Chondrocyte (in vitro differentiated cells): ENCODE measurements at places on chromosomes 3 and 15. TPM values are rescaled to one million over a fixed set of nuclear protein-coding genes. Genes with fewer than 3 reads are reported as not detected.
A peak's percentile ranks its signal among the peaks of the same experiment; 100 is the strongest.

UROC1 gene
- 0.15 TPM in 1 of 3 replicates, not detected in the others for total RNA-seq

CPNE9 gene
- total RNA-seq, result not detected in 3 replicates

RPL4 gene
- total RNA-seq, result 1,774 to 1,912 TPM (median 1,787 TPM) in 3 replicates

DNA sequence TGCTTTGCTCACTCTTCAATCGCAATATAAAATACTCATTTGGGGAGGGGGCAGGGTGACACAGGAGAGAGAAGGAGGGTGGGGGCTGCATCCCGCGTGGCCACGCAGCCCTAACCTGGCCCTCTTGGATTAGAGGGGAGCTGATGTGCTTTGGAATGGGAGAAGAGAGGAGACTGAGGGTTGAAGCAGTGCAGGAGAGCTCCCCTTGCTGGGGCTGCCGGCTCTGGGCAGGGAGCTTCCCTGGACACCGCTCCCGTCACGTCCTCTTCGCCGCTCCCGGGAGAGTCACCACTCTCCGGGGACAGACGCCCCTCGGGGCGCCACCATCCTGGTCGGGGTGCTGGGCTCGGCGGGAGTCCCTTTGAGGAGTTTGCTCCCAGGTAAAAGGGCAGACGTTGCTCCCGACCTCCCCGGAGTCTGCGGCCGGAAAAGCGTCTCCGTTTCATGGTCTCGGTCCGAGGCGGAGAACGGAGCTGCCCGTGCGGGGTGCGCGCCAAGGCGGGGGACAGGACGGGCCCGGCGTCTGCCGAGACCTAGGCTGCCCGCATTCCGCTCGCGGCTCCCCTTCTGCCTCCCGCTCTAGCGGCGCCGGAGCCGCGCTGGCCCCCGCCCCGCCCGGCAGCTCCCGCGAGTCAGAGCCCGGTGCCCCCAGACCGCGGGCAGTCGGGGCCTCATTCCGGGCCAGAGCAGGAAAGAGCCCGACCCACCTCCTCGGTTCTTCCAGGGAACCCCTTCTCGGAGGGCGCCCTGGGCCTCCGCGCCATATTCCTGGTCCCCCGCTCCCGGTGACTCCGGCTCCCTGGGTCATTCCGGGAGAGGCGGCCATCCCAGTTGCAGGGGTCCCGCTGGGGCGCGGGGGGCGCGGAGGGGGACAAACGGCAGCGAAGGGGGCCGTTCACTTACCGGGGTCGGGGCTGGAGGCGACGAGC, 603 bp downstream of the SLC7A14 start:
- H3K36me3 ChIP-seq, result no peaks in the 10 kb centered on the region
- peaks cover 39% of the 10 kb centered on the region for H3K27me3 ChIP-seq
- H3K27ac ChIP-seq, result no peak overlapping the region
- peaks cover 8% of the 10 kb centered on the region for H3K4me1 ChIP-seq
- no peak for DNase-seq

ETV5 gene
- 20.9 to 23.1 TPM (median 22.9 TPM) in 3 replicates for total RNA-seq

GRCh38 chr3:115228266-115228665, 81.2 kb upstream of the ZBTB20 start:
- no peak overlapping the region for H3K27ac ChIP-seq
- no peaks in the 10 kb centered on the region for H3K36me3 ChIP-seq
- no peak overlapping the region for H3K4me3 ChIP-seq
- peaks cover 12% of the 10 kb centered on the region for H3K4me1 ChIP-seq
- H3K27me3 ChIP-seq, result no peaks in the 10 kb centered on the region

DNA sequence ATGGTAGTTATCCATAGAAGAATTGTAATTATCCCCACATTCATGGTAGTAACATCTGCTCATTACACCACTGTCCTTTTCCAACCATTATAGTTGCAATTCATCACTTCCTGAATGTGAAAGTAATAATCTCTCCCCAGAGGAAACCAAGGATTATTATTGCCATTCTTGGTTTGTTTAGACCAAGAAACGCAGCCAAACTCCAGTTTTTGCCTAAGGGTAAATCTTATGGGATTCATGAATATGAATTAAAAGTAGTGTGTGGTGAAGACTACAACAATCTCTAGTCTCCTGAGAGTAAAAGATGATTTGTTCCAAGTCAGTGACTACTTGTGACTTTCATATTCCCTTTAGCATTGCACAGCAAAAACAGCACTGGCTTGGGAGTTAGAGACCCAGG, 45.7 kb upstream of the ABI3BP start:
- H3K4me3 ChIP-seq, result no peak overlapping the region
- peaks cover 4% of the 10 kb centered on the region for H3K36me3 ChIP-seq
- H3K4me1 ChIP-seq, result peaks cover 60% of the 10 kb centered on the region

- no peak overlapping the region for H3K4me3 ChIP-seq
- H3K27ac ChIP-seq, result no peak overlapping the region
- peaks cover 26% of the 10 kb centered on the region for H3K4me1 ChIP-seq
- DNase-seq, result no peak
- H3K36me3 ChIP-seq, result peaks cover 2% of the 10 kb centered on the region
- no peaks in the 10 kb centered on the region for H3K27me3 ChIP-seq
Measured at GRCh38 chr3:178289544-178290160, 246.6 kb upstream of the KCNMB2 start.

GRCh38 chr3:65524584-65524983, 514.1 kb downstream of the MAGI1 start:
- peaks cover 12% of the 10 kb centered on the region for H3K4me1 ChIP-seq
- no peak overlapping the region for H3K4me3 ChIP-seq
- H3K36me3 ChIP-seq, result no peaks in the 10 kb centered on the region
- no peaks in the 10 kb centered on the region for H3K27me3 ChIP-seq
- DNase-seq, result no peak

GRCh38 chr3:181455276-181455675, 256.4 kb upstream of the SOX2 start:
- H3K27me3 ChIP-seq, result no peaks in the 10 kb centered on the region
- DNase-seq, result no peak
- H3K4me3 ChIP-seq, result no peak overlapping the region

CCDC54 gene
- total RNA-seq, result not detected in 3 replicates

DNA sequence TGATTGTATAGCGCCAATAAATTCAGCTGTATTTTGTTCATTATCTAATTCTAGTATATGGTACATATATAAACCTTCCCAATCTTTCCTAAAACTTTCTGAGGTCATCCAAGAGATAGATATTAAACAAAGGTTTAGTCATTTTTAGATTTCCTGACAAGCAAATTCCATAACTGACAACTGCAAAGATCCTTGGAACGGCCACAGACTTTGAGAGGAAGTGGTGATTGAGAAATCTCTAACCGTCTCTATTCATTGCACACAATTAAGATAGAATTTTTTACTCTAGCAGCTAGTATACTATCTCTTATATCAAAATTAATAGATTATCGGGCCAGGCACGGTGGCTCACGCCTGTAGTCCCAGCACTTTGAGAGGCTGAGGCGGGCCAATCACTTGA, 4.7 kb downstream of the CSNK1G1 start:
- H3K36me3 ChIP-seq, result peaks cover 5% of the 10 kb centered on the region
- H3K4me1 ChIP-seq, result peaks cover 25% of the 10 kb centered on the region
- no peak for DNase-seq
- H3K27me3 ChIP-seq, result no peaks in the 10 kb centered on the region
- peak overlapping the region; percentile 66 for H3K27ac ChIP-seq

BFSP2 gene
- not detected in 3 replicates for total RNA-seq

- H3K36me3 ChIP-seq, result no peaks in the 10 kb centered on the region
- peaks cover 7% of the 10 kb centered on the region for H3K4me1 ChIP-seq
- peaks cover 6% of the 10 kb centered on the region for H3K27me3 ChIP-seq
- H3K27ac ChIP-seq, result no peak overlapping the region
Measured at GRCh38 chr3:176579711-176580185, 617.5 kb downstream of the TBL1XR1 start.

GRCh38 chr3:187773233-187774184, 28.2 kb upstream of the BCL6 start:
- no peak overlapping the region for H3K4me3 ChIP-seq
- H3K4me1 ChIP-seq, result peaks cover 10% of the 10 kb centered on the region
- H3K27ac ChIP-seq, result no peak overlapping the region

SPESP1 gene
- not detected in 3 replicates for total RNA-seq

CSTA gene
- total RNA-seq, result not detected in 3 replicates

GHRL gene
- total RNA-seq, result not detected in 3 replicates

- H3K36me3 ChIP-seq, result peaks cover 2% of the 10 kb centered on the region
- peaks cover 21% of the 10 kb centered on the region for H3K4me1 ChIP-seq
- H3K4me3 ChIP-seq, result peak overlapping the region; percentile 23
- no peaks in the 10 kb centered on the region for H3K27me3 ChIP-seq
Measured at GRCh38 chr3:104291878-104292277, 1074.8 kb upstream of the ALCAM start.

ERICH6 gene
- not detected in 3 replicates for total RNA-seq

- no peaks in the 10 kb centered on the region for H3K36me3 ChIP-seq
- DNase-seq, result no peak
- H3K4me1 ChIP-seq, result no peaks in the 10 kb centered on the region
- no peak overlapping the region for H3K27ac ChIP-seq
- H3K4me3 ChIP-seq, result no peak overlapping the region
Measured at GRCh38 chr3:103794656-103795055, 1359.8 kb downstream of the ZPLD1 start.

DNA sequence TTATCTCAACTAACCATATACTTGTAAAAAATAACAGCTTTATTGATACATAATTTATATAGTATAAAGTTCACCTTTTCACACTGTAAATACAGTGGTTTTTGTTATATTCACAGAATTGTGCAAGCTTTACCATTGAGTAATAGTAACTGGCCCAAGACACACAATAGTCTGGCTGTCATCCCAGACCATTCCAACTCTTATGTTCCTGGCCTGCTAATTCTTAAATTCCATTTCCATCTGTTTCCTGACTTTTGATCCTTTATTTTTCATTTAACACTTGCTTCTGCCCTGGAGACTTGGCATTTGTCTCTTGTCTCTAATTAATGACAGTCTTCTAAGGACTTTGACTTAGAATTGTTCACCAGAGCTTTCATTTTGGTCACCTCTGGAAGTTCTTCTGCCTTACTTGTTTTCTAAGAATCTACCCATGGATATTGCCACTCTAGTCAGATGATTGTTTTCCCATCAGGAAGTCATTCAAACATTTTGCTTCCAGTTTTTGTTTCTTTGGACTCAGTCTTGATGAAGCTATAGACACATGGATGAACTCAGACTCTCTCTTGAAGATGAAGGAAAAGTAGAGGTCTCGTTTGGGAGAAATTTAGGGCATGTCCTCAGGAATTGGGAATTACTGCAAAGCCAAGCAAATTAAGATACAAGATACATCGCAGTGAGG, 27.2 kb upstream of the PLSCR4 start:
- no peaks in the 10 kb centered on the region for H3K36me3 ChIP-seq
- H3K27me3 ChIP-seq, result no peaks in the 10 kb centered on the region
- peak overlapping the region; percentile 11 for H3K27ac ChIP-seq
- H3K4me3 ChIP-seq, result no peak overlapping the region
